ENCODE measurements at places on chromosomes 2 and 18.

DNA sequence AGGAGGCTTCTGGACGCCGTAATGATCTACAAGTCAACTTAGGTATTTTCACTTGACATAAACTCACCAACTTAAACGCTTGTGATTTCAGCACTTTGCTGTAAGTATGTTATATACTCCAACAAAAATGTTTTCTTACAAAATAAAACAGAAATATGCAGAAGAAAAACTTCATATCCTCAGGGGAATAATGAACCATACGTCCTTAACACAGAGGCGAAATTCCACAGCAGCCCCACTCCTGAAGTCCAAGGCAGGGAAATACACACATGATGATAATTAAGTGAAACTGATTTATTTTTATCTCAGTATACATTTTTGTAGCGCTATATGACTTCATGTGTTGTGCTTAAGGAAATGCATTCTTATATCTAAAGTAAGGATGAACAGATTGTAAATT is 335.4 kb upstream of the VWC2L start:
- no peak for DNase-seq

- DNase-seq, result no peak
Observed at GRCh38 chr18:9825571-9826073, 60.2 kb upstream of the TXNDC2 start.

- no peak for DNase-seq
Observed at GRCh38 chr2:159075727-159076126, 107.3 kb downstream of the TANC1 start.

- DNase-seq, result peak; percentile 69
Observed at GRCh38 chr2:173823543-173823939, 141.6 kb downstream of the SP3 start.

DNA sequence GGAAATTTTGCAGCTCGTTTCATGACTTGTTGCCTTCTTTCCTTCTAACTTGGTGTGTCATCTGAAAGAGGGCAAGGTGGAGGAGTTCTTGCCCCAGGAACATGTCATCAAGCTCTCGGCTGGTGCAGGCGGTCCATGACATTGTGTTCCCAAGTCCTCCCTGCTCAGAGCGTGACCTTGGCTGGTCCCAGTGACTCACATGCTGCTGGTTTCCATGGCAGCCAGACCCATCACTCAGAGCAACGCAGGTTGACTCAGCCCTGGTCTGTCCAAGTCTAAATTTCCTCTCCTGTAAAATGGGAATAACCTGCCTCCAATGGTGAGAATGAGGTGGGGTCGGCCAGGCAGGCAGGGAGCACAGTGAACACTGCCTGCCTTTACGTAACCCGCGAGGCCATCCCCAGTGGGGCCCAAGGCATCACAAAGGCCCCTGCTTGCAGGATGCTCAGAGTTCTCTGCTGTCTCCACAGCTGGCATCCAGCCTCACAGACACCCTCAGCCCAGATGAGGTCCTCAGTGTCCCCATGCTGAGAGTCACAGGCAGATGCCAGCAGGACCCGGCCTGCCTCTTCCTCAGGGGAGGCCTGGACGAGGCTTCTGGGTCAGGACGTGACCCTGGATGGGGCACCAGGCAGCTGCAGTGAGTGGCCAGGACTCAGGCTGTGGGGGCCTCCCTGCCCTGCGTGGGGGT is 143.7 kb downstream of the TPO start:
- DNase-seq, result no peak

- no peak for DNase-seq
Observed at GRCh38 chr2:227826019-227826521, 12.4 kb downstream of the CCL20 start.

GRCh38 chr2:47457268-47457667 is 54.3 kb downstream of the MSH2 start:
- no peak for DNase-seq

DNA sequence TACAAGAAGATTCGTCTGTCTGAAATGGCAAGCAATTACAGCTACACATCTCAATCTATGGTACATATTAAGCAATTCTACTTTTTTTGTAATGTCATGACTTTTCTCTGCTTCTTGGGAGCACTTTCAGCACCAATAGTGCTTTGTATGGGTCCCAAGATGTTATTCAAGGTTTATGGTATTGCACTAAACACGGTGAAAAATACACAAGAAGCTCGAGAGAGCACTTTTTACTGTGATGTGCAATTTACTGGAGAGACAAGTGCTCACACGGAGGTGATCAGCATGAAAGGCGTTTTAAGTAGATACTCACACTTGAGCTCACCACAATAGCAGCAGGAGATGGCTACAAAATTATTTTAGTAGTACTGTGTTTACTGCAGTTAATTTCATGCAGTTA is 783.6 kb downstream of the CBLN2 start:
- no peak for DNase-seq

GRCh38 chr2:233989221-233989858 is 61.2 kb upstream of the SPP2 start:
- peak; percentile 68 for DNase-seq

GRCh38 chr2:99776206-99776905 is 286.5 kb upstream of the REV1 start:
- no peak for DNase-seq

DNA sequence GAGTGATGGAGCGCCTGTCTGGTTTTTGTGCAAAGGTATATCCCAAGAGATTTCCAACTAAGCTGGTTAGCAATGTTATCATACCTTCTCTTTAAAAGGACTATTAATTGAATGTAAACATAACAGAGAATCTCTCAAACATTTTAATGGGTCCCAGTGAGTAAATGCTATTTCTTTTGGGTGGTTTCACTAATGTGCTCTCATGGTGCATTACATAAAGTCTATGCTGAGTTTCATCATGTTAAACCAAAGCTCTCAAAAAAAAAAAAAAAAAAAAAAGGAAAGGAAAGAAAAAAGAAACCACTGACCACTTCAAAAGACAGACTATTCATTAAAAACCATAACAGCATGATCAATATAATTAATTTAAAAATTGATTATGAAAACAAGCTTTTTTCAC is 119.1 kb upstream of the SCN1A start:
- DNase-seq, result no peak

DNA sequence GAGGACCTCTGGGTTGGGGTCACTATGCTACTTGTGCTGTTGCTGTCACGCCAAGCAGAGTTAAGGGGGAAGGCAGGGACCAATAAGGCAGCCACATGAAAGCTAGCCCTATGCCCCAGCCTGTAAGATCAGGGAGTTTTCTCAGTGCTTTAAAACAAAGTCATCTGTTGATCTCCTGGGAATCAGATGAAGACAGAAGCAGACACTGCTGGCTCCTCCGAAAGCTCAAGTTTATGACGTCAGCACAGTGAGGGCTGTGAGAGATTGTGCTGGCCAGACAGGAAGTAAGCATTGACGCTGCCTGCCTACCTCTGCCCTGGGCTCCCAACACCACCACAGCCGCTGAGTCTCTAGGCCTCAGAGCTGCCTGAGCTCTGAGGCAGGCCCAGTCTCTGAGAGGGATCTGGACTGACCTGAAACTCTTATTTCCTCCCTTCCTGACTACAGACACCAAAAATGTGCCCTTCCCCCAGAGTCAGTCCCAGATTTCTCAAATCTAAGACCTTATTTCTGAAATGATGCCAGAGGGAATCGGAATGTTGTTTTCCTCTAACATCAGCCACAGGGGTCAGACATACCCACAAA is 118.1 kb upstream of the EPAS1 start:
- DNase-seq, result no peak

DNA sequence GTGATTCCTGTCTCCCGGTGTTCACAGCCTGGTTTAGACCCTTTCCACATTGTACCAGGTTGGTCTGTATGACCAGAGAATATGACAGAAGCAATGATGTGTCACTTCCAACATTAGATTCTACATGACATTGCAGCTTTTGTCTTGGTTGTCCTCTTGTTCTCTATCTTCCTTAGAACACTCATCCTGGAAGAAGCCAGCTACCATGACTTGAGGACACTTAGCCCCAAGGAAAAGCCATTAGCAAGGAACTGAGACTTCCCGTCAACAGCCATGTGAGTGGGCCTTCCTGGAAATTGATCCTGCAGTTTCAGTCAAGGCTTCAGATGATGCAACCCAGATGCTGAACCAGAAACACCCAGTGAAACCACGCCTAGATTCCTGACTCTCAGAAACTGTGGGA is 143.3 kb downstream of the MREG start:
- DNase-seq, result no peak

DNA sequence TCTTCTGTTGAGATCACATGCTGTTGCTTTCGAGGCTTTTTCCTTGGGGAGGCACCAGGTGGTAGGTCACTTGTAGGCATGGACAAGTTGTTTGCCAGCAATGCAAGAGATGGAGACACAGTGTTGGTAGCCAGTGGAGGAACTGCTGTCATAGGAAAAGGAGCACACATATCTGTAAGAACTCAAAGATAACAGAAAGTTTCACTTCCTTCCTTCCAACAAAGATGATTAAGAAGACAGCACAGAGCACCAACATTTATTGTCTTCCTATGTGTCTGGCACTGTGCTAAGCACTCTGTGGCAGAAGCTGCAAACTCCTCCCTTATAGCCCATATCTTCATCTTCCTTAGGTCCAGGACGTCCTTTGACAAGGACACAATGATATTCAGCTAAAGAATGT is 64.5 kb upstream of the AMMECR1L start:
- DNase-seq, result no peak

- no peak for DNase-seq
Observed at GRCh38 chr2:51304311-51304710, 272.4 kb upstream of the NRXN1 start.

DNA sequence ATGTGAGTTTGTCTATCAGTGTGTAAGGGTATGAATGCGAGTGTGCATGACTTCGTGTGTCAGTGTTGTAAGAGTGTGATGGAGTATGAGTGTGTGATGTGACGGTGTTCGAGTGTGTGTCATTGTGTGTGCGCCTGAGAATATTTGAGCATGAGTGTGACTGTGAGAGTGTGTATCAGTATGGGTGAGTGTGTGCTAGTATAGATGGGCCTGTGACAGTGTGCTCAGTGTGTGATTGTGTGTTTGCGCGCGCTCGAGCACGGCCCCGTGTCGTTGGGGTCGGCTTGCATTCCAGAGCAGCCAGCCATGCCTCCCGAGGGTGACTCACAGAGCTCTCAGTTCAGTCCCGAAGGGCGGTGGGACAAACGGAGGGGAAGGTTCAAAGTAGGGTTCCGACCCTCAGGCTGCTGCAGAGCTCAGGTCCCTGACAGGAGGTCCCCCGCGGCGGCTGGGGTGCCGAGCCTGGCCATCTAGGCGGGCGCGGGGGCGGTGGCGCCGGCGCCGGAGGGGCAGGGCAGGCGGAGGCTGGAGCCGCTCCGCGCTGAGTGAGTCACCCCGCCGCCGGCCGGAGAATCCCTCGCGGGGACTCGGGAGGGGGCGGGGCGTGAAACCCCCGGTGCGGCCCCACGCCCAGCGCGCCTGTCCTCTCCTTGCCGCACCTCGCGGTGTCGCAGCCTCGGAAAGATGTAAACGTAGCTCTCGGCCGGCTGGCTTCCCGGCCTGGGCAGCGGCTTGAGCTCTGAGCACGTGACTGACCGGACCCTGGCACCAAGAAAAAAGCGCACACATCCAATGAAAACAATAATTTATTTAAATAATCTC is 3.8 kb downstream of the DLX2 start:
- no peak for DNase-seq

DNA sequence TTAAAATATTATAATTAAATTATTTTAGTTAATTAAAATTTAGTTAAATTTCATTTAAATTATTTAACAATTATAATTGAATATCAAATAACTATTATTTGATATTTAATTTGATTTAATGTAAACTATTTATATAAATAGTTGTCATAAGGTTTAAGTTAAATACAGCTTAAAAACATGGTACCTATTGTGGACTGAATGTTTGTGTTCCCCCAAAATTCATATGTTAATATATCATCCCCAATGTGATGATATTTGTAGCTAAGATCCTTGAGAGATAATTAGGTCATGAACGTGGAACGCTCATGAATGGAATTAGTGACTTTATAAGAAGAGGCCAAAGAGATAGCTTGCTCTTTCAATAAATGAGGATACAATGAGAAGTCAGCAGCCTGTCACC is 505.7 kb upstream of the LRATD1 start:
- DNase-seq, result no peak

DNA sequence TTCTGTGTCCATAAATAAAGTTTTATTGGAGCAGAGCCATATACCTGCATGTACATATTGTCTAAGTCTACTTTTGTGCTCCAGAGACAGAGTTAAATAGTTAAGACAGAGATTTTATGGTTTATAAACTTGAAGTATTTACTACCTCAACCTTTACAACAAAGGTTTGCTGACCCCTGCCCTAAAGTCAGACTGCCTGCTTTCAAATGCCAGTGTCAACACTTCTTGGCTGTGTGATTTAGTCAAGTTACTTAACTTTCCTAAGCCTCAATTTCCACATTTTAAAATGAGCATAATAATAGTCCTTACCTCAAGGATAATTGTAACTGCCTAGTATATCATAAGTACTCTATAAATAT is 44.4 kb upstream of the ITPRID2 start:
- no peak for DNase-seq

DNA sequence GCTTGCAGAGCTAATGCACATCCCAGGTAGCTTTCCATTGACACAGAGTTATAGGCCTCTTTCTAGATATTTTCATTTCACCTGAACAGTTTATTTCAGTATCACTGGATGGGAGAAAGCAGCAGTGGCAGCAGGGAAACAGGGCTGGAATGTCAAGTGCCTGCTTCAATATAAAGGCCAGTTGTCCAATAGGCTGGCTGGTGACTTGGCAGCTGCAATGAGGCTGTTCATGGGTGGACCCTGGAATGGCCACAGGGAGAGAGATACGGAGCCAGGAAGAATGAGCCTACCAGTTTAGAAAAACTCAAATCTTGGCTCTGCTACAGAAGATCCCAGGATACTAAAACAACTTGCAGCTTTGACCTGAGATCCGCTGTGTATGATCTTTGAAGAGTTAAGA is 185.0 kb downstream of the BCL11A start:
- DNase-seq, result no peak

- no peak for DNase-seq
Observed at GRCh38 chr18:12515550-12515949, 107.8 kb downstream of the PRELID3A start.

GRCh38 chr2:231693956-231694355 is 14.4 kb upstream of the PTMA start:
- no peak for DNase-seq
